ENCODE measurements at places on chromosomes 1 and 21.

DNA sequence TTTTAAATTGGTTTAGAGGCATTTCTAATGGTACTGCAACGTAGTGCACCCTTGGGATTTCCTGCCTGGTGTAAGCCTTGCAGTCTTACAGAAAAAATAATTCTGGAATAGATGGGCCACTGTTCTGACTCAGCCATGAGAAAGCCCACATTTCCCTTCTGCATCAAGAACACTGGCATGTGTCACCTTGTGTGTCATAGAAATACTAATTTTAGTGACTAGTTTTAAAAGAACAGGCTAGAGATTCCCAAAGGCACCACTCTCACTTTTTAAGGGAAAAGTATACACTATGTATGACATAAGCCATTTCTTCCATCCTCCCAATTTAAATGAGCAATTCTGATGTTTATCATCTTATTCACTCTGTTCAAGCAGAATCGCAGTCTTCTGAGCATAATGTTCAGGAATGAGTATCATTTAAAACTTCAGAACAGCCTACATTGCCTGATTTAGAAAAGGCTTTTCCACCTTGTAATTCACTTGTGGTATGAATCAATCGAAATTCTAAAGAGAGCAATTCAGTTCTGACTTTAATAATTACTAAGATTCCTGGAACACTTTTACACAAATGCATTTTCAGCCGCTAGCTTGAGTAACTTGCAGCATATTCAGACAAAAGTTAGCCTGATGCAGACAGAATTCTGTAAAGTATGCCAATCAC, 18.8 kb downstream of the RGS13 start:
- no peak for DNase-seq

DNA sequence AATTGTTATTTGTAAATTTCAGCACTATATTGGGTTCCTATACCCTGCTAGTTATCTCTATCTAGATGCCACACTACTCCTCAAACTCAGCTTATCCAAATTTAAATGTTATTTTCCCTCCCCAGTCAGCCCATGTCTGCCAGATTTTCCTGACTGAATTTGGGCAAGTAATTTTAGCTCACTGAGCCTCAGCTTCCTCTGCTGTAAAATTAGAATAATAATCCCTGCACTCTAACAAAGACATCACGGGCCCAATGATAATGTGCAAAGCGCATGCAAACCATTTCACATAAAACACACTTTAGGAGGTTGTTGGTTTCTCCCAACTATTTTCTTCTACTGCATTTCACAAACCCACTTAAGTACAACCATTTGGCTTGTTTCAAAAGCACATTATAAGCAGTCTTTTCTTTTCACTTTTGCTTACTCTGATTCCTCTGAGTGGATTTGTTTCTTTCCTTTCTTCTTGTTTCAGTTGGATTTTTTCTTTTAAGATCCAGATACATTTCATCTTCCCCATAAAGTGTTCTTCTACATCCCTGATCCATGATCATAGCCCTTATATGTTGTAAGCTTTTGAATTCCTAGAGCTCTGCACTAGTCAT, 152.8 kb upstream of the DPT start:
- DNase-seq, result no peak

DNA sequence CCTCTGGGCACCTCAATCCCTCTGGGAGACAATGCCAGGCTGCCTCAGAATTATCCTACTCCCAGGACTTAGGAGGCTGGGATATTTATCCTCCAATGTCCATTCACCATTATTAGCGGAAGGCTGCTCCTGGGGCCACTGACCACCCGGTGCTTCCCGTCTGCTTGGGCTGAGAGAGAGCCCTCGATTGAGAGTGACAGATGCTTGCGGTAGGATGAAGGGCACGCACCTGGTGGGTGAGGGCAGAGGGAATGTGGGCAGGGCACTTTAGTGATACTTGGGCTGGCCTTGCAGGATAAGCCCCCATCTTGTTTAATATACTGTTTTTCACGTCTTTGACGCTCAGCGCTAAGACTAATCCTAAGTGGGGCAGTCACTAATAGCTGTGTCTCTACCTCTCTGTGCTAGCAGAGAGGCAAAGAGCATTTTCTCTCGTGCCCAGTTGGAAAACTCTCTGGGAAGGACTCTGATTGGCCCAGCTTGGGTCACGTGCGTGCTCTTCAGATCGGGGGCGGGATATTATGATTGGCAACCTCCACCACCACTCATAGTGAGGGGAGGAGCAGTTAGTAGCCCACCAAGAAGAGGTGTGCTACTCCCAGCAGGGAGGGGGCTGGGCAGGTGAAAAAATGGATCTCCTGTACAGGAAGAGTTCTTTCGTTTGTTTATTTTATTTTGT, 10.6 kb upstream of the PARS2 start:
- DNase-seq, result no peak

- no peak for DNase-seq
Observed at GRCh38 chr1:83819436-83819835, 179.5 kb downstream of the TTLL7 start.

GRCh38 chr1:54967372-54967771, 13.1 kb upstream of the TMEM61 start:
- no peak for DNase-seq

DNA sequence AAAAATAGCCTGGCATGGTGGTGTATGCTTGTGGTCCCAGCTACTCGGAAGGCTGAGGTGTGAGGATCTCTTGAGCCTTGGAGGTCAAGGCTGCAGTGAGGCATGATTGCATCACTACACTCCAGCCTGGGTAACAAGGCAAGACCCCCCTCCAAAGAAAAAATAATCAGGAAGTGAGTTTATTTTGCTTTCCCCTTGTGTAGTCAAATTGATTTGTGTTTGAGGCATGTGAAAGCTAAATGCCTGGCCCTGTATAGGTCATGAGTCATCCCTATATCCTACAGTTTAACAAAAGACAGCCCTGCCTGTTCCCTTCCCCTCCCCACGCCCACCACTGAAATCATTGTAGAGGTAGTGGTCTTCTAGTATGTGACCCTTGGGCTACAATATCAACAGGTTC, 241.4 kb upstream of the JUN start:
- DNase-seq, result no peak

- no peak for DNase-seq
Observed at GRCh38 chr1:70537788-70538187, 126.7 kb downstream of the CTH start.

DNA sequence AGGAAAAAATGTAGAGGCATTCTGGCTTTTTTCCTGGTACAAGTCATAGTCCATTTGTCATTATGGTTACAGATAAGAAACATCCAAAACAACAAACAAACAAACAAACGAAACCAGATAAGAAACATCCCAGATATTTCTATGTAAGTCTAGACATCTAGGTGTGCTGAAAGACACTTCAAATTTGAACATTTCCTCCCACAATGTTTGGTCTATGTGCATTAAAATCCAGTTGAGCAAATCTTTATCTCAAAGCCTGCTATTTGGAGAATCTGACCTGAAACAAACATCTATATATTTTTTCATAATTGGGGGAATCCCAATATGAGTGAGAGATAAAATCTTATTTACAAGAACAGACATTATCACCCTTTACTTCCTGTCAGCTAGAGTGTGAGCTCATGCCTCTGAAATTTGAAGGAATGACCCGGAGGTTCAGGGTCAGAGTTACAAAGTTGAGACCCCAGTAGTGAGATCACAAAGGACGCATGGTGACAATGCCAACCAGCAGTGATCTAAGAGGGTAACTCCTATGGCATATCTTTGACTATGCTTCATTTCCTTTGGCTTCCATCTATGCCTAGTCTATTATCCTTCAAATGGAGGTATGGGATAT, 182.9 kb upstream of the ATP1B1 start:
- no peak for DNase-seq

DNA sequence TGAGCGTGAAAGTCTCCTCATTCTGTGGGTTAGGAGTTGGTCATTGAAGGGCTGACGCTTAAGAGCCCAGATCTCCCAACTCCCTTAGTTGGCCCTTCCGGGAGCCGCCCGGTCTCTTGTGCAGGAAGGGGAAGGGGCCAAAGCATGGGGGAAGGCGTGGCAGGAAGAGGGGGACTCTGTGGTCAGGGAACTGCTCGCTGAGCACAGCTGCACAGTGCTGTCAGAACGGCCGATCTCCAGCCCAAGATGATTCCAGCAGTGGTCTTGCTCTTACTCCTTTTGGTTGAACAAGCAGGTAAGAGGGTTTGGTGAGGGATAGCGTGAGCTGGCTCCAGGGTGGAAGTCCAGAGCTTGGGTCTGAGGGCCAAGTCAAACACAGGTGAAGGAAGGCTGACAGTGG, at the start of gene FCER1G:
FCER1G (plus strand) TSS at position 220 of the 400 bp plus-strand sequence; CDS start at position 247, 27 bp downstream.
- DNase-seq, result no peak

- DNase-seq, result no peak
Observed at GRCh38 chr21:32476661-32477423, 64.3 kb downstream of the EVA1C start.

DNA sequence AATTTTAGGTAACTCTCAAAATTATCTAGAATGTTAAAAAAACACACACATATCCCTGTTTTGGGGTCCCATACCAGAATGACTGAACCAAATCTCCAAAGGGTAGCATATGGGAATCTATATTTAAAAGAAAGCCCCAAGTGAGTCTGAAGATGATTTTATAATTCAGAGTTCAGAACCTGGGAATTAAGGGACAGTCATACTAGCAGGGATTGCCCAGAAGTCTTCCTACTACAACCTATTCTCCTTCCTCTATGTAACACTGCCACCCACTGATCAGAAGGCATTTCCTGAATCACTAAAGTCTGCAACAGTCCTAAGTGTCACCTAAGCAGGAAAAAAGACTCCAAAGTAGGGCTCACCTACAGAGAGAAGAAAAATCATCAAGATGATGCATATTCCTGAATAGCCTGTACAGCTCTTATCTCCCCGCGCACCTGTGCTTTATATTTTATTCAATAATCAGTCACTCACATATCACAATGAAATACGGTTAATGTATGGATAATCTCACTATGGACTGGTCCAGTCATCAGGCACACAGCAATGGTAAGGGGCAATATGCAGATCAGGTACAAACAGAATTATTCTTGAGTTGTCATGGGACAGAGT, 4.9 kb downstream of the RGS1 start:
- DNase-seq, result no peak

DNA sequence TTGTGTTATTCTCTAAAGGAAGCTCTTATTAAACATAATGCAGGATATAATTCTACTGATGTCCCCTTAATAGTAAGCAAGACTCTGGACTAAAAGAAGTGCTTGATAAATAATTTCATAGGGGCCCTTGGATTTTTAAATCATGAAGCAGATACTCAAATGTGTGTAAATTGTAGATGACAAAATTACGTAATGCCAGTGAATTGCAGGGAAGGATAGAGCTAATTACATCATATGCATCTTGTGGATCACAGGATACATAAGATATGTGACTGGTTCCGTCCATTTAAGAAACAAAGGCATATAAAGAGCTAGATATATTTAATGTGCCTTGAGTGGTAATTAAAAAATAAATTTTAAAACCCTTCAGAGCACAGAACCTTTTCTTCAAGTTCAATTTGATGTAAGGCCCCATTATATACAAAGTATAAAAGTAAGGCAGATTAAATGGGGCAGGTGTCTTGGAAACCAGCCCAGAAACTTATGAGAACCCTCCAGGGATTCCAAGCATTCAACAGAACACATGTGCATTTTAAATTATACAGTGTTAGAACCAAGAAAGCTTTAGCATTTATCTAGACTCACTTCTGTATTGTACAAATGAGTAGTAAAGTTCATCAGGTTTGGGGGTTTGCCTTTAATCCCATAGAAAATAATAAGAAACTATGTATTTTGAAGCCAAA, 190.4 kb downstream of the NCAM2 start:
- no peak for DNase-seq

DNA sequence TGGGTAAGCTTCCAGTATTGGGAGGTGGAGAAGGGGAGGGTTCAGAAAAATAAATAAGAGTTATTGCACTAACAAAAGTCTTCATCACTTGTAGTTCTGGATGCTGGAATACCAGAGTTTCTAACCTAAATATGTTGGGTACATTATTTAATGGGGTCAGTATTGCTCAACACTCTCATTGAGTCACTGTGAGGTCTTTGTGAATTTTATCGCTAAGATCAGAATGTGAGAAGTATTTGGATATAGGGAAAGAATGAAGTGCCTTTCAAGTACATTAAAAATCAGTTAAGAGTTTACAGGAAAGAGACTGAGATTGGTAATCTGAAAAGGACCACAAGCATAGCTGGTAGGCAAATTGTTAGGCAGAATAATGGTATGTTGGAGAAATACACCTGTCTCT, 8.8 kb downstream of the SNRPE start:
- DNase-seq, result no peak

DNA sequence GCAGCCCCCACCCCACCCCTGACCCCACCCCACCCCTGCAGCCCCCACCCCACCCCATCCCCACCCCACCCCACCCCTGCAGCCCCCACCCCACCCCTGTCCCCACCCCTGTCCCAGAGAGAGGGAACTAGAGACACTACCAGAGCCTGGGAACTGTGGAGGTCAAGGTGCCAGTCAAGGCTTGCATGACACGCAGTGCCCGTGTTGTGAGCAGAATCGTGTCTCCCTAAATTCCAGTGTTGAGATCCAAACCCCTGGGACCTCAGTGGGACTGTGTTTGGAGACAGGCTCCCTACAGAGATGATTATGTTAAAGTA, 18.4 kb upstream of the SUMO3 start:
- no peak for DNase-seq

GRCh38 chr1:169860187-169860586, 33.5 kb downstream of the SCYL3 start:
- DNase-seq, result no peak

DNA sequence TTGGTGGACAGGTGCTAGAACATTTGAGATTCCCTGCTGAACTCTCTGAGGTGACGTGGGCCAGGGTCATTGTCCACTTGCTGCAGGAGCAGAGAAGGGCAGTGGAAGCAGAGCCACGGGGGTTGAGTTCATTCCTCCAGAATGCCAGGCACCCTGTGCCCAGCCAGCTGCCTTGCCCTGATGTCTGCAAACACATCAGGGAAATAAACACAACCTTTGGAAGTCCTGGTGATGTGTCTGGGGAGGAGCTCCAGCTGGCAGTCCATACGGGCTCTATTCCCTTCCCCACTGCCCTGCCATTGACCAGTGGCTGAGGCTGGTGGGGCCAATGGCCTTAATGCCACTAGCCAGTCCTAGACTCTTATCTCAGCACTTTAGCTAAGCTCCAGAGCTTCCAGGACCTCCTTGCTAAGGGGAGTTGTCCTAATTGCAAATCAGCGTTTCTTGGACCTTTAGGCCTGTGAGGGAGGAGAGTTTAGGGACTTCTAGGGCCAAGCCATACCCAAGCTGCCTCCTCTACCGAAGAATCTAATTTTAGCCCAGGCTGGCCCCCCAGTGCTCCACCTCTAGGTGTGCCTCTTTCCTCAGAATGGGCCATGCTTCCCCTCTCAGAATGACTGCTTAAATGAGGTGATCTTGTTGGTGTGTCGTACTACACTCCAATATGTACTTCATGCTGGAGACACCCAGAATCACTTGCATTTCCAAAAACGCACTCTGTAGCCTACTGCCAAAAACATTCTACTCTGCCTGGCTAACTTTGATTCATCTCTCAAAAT, 25.9 kb upstream of the MFSD2A start:
- DNase-seq, result no peak

DNA sequence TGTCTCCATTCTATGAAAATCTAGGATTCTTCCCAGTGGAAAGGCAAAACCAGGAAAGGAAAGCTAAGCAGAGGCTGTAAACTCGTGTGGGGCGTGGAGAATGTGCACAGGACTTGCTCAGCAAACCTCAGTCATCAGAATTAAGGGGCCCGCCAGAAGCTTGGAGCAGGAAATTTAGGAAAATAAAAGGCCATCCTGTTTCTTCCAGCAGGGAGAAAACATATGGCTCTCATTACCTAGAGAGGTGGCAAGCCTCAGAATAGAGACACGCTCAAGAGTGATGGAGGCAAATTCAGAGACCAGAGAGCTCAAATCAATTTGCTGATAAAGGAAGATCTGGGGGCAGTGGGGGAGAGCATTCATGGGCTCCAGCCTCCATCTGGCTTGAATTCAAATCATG, 151.9 kb upstream of the KLHDC7A start:
- DNase-seq, result no peak

- no peak for DNase-seq
Observed at GRCh38 chr1:40772146-40772955, 11.2 kb upstream of the KCNQ4 start.

Data from pancreas (tissue), 10 donors.